ENCODE measurements at places on chromosomes 16 and 17.

DNA sequence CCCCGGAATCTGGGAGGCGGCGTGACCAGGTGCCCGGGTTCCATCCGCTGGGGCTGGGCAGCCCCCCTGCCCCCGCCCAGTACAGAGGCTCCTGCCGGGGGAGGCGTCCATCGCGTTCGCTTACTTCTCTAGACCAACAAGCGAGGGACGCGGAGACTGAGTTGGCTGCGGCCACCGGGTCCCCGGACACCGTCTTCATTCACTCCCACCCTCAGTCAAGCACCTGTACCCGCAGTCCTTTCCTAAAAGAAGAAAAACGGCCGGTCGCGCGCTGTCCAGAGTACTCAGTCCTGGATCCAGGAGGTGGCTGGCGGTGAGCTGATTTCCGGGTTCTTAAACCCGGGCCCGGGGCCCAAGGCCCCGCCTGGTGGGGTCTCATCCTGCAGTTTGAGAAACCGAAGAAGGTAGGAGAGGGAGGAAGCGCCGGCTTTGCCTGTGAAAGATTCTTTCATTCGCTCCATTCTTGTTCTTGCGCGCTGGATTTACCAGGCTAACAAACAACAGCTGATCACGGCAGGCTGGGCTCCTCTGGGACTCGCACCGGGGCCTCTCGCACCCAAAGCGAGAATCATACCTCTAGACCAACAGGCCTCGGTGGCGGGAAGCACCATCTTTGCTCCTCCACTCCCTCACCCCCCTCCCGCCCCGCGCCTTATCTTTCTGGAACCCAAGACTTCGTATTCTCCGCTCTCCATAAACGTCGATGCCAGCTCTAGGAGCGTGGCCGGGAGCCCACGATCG is 17.4 kb upstream of the OR1F1 start:
- DNase-seq, result no peak

GRCh38 chr17:16934836-16935235 is 37.1 kb downstream of the TNFRSF13B start:
- DNase-seq, result no peak

DNA sequence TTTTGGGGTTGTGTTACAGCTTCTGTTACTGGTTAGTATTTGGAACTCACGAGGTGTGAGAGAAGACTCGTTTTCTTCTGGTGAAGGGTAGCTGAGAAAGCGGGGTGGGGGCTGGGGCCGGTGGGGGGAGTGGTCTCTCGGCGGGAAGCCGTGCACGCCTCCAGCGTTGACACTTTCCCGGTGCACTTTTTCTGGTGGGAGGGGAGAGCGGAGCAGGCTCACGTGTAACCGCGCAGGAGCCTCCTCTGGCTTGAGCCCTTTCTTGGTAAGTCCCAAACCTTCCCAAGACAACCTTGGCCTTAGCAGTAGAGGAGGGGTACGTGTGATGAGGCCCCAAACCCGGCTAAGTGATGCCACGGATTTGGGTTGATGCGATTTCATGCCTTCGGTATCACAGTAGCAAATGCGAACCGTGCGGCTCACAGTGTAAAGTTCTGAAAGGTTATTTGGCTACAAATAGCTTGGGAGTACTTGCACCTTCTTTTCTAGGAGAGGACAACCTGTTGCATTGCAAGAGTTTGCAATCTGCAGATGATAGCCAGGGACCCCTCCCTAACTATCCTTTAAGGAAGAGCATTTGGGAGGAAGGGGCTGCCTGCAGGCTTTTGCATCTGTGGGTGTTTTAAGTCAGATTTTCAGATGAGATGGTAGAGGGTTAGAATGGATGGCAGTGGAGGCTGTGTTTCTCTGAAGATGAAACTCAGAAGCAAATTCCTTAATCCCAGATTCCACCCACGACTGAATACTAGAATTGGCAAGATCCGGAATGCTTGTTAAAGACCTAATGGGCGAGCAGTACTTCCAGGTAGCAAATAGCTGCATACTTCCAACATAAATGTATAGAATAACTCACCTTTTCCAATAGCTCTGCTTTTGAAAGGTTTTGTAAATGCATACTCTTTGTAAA is 1.5 kb downstream of the HLF start:
- no peak for DNase-seq

- DNase-seq, result no peak
Measured at GRCh38 chr16:70302745-70303144, 3.8 kb downstream of the DDX19B start.

DNA sequence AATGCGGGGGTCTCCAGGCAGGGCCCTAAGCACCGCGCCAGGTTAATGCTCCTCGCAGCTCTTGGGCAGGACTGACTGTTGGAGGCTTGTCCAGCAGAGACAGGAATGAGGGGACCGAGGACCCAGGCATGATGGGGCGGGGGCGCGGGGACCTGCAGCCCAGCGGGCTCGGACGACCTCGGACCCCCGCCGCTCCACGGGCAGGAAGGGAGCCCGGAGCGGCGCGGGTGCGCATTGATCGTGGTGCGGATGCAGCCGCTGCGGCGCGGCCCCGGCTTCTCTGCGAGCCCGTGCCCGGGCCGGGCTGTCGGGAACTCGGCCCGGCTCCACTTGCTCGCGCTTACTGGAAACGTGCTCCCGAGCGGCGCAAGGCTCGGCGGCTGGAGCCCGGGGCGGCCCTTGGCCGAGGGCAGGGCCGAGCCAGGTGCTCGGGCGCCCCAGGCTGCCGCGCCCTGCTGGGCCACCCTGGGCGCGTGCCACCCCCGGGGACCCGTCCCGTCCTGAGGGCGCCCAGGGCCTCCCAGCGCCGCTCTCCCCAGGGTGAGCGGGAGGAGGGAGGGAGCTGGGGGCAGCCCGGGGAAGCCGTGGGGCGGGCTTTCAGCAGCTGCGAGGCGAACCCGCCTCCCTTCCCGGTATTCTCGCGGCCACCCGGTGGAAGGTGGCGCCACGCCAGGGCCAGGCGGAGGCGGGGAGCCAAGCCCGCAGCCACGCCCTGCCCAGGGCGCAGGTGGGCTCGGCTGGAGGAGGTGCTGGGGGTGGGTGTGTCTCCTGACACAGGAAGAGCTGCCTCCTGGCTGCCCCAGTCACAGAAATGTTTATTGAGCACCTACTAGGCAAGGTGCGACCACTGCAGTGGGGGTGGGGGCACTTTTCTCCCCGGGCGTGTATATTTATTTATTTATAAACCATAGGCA is 45.9 kb downstream of the SOCS3 start:
- peak; percentile 52 for DNase-seq

GRCh38 chr16:85286066-85286831 is 174.0 kb upstream of the CIBAR2 start:
- peak; percentile 67 for DNase-seq

DNA sequence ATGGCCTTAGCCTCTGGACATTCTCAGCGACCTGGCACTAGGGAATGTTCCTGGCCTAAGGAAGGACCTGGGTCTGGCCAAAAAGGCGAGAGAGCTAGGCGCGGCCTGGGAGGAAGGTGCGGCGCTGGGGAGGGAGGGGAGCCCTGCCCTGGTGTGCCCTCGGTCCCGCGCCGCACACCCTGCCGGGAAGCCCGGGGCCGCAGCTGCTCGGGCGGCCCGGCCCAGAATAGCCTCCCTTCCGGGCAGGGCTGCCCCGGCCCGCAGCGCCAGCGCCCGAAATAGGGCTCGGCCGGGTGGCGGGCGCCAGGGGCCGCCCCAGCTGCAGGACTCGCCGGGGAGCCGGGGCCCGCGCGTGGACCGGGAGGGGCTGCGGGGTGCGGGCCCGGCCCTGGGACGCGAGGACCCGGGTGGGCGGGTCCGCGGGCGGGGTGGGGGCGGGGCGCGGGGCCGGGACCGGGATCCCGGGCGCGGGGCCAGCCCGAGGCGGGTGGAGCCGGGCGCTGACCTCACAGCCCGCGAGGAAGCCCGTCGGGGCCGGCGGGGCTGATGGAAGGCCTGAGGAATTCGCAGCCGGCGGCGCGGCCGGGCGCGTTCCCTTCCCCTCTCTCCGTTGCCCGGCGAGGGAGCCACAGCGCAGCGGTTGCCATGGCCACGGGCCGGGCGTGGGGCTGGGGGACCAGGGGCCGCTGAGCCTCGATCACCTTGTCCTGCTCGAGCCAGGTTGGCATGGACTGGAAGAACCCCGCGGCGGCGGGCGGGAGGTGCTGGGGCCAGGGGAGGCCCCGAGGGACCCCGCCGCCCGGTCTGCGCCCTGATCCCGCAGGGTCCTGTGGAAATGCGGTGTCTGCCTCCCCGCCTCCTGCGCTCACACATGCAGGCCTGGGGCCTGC is 18.1 kb downstream of the SOCS3 start:
- peak; percentile 82 for DNase-seq

GRCh38 chr16:75247249-75247648 is 4.2 kb downstream of the BCAR1 start:
- no peak for DNase-seq

DNA sequence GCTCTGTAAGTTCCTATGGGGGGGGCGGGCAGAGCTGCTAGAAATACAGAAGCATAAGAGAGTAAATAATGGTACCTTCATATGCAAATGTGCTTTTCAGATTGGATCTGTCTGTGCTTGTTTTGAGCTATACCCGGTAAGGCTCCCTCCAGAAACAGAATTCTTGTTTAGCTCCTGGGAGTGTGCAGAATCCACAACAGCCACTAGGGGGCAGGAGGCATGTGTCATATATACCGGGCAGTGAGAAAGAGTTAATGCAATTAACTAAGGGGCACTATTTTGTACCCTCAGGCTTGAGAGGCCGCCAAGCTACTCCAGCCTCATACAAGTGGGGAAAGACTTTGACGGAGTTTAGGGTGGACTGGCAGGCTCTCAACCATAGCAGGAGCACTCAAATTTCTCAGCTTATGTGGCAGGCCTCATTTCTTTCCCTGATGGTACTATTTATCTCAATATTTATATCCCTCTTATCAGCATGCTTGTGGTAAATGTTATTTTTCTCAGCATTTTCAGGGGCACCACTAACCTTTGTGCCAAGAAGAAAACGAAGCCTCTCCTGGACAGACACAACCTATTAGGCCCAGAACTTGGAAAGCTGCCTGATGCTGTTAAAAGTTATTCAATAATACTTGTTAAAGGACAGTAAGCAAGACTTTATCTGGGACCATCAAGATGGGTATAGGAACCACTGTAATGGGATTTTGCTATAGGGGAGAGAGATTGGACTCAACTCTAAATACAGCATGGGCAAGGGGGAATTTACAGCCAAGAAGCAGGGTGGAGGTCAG is 10.7 kb upstream of the CENPV start:
- DNase-seq, result peak; percentile 68

DNA sequence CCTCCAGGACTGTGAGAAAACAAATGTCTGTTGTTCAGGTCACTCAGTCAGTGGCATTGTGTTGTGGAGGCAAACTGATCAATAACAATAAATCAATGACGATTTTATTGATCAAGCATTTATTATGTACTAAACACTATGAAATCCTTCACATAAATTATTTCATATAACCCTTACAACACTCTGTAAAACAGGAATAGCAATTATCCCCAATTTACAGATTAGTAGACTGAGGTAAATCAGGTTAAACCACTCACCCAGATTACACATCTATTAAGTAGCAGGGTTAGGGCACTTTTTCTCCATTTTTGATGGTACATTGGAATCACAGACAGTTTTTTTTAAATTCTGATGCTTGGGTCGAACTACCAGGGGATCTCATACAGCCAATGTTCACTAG is 372.8 kb upstream of the MAF start:
- no peak for DNase-seq

GRCh38 chr17:51742571-51742970 is 415.9 kb downstream of the CA10 start:
- DNase-seq, result no peak

DNA sequence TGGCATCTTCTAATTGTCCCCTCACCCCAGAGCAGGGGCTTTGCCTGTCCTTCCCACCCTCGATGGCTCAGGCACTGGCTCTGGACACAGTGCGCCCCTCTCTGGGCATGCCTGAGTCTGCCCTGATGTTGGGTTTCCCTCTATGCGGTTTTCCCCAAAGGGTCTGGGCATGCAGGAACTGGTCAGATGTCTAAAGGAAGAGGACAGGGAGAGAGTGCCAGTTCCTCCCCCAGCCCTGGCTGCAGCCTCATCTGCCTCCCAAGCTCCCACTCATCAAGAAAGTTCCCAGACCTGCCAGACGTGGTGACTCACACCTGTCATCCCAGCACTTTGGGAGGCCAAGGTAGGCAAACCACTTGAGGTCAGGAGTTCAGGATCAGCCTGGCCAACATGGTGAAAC is 41.3 kb upstream of the PABPN1L start:
- peak; percentile 22 for DNase-seq

- no peak for DNase-seq
Measured at GRCh38 chr17:50798424-50799288, 31.3 kb upstream of the ANKRD40CL start.

DNA sequence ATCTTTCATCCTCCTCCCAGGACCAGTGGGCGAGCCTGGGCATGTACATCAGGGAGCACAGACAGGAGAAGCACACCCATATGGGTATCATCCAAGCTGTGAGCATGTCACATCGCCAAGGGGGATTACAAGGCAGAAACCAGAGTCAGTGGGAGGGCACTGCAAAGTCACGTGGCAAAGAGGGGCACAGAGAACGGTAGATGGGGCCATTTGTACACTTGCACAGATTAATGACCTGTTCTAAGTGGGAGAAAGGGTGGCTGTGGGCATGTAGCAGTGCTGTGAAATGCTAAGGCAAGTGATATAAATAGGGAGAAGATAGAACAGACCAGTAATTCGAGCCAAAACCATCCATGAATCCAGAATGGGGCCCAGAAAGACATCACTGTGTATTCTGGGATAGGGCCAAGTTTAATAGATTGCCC is 265.0 kb downstream of the CPPED1 start:
- no peak for DNase-seq

DNA sequence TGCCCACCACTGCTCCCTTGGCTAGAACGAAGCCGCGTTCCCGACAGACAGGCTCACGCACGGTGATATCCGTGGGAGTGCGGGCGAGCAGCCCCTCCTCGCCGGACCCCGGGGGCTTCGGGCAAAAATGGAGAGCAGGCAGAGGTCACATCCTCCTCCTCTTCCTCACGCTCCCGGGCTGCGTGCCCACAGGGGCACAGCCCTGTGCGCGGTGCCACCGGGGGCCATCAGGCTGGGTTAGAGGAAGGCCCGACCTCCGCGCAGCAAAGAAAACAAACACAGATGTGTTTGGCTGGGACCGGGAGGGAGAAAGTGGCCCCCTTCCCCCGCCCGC is 519 bp upstream of the NTN1 start:
- DNase-seq, result no peak

DNA sequence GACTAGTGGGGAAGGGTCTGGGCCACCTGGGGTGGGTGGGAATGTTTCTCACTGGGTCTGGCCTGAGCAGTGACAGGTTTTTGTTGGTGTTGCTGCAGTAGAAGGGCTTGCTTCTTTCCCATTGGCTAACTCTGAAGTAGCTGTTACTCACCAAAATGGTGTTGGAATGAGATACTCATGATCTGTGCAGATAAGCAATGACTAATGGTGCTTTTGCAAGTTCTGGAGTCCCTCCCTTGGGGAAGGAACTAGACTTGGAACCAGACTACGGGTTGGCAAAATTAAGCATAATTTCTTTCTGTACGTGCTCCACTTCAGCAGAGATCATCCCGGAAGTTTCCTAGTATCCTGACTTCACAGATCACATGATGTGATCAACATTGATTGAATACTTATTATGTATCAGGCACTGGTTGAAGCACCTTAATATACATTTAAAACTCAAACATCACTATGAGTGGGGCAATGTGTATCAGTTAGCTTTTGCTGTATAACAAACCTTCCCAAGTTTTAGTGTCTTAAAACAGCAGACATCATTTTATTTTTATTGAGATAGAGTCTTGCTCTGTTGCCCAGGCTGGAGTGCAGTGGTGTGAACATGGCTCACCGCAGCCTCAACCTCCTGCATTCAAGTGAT is 30.1 kb downstream of the CHP2 start:
- no peak for DNase-seq

GRCh38 chr17:67470163-67470562 is 93.1 kb downstream of the PITPNC1 start:
- no peak for DNase-seq

- no peak for DNase-seq
Measured at GRCh38 chr16:56255904-56256303, 64.6 kb downstream of the GNAO1 start.

- no peak for DNase-seq
Measured at GRCh38 chr17:50122945-50123344, 7.0 kb downstream of the SAMD14 start.

All from fibroblast of upper back skin (primary cell).